Activated CD4-positive, alpha-beta memory T cell treated with anti-CD3 and anti-CD28 coated beads, Interleukin-2, amount 10 ng/mL, durations not matched to agents 7 days and 5 days (primary cell): ENCODE measurements at places on chromosomes 4 and X. TPM values are rescaled to one million over a fixed set of nuclear protein-coding genes. Genes with fewer than 3 reads are reported as not detected.

DNA sequence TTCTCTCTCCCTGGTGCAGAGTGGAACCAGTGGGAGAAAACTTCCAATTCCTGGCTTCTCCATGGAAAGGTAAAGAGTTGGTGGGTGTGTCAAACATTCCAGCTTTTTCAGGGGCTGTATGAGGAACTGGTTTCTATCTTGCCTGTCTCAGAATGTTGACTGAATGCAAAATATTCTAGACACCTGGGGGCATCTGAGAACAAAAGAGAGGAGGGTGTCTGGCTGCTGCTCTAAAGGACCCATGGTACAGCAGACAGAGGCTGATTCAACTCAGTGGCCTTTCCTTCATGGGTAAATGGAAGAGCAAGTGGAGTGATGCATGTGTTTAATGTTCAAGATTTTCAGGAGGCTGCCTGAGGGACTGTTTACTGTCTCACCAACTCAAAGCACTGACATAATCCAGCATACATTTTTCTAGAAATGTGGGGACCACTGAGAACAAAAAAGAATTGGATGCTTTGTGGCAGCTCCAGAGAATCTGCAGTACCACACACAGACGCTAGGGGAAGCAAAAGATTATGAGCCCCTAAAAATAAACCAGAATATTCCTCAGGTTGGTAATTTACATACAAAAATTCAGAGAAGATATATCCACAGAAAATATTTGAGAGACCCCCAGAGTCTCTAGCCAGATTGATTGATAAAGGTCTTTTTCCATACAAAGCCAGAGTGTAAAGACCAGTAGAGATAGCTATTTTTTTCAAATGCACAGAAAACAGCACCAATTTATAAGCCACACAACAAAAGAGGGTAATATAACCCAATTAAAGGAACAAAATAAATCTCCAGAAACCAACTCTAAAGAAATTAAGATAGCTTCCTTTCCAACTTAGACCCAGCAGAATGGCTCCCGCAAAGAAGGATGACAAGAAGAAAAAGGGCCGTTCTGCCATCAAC, 48.0 kb upstream of the STARD8 start:
- DNase-seq, result no peak
- H3K4me3 ChIP-seq, result no peak overlapping the region
- no peaks in the 10 kb centered on the region for H3K36me3 ChIP-seq
- peaks cover 3% of the 10 kb centered on the region for H3K27me3 ChIP-seq
- no peaks in the 10 kb centered on the region for H3K4me1 ChIP-seq
- no peak overlapping the region for H3K27ac ChIP-seq

Gene F9
- not detected for total RNA-seq

Gene FAM236D
- not detected for total RNA-seq

Gene NAA11
- total RNA-seq, result not detected

Gene KCTD8
- total RNA-seq, result not detected
